Suppressor macrophage (primary cell): ENCODE measurements at places on chromosomes 3 and 15.

DNA sequence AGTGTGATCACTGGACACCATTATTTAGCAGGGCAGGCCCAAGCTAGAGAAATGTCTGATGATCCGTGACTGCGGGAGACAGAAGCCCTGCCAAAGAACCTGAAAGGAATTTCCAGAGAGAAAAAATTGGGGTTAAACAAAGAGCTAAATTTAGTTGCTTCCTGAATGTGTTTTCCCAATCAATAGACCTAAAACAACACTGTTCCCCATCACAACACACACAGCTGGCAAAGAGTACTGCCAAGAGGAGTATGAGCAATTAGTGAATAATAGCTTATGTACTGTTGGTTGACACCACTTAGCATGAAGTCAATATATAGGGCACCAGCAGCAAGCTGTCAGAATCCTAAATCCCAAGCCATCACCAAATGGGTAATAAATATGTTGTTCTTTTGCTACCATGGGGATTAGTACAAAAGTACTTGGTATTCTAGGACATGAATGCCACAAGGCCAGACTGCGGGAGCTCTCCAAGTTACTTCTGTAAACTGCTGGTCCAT lies 35.7 kb downstream of the CLK3 start:
- no peak for DNase-seq

DNA sequence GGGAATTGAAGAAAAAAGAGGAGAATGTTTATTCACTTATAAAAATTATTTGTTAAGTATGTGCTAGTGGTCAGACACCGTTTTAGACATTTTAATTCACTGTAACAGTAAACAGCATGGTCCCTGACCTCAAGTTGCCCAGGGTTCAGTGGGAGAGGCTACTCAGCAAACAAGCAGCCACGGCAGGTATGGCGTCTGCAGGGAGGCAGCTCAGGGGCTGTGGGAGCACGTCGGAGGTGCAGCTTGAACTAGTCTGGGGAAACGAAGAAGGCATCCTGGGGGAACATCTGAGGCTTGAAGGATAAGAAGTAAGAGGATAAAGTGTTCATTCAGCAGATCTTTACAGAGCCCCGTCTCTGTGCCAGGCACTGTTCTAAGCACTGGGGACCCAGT lies 66.0 kb downstream of the CRTC3 start:
- DNase-seq: no peak

DNA sequence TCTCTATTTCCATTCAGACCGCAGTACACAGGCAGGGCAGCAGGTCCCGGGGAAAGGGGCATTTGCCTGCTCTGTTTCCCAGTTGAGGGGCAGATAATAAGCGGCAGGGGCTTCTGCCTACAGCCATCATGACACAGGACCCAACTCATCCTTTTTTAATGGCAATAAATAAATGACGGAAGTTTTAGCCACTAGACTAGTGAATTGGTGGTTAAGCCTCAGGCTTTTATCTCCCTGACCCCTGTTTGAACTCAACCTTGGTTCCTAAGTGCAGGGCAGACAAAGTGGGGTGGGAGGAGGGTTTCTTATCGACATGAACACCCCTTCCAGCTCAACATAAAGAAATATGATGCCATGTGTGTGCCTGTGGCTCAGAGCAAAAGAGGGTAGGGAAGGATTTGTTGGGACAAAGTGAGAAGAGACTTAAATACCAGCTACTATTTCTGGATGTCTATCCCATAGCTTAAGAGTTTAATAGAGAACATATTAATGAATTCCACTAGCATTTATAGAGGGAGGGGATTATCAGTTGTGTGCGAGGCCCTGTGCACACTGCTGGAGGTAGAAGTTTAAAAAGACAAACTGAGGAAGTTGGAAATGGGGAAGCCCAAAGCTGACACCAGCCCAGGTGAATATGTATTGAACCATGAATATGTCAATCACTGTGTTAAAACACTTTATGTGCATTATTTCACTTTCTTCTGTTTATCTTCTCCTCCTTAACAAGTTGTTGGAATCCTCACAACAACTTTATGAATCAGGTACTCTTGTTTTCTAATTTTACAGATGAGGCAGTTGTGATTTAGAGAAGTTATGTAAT lies 939.4 kb downstream of the MCTP2 start:
- no peak for DNase-seq

DNA sequence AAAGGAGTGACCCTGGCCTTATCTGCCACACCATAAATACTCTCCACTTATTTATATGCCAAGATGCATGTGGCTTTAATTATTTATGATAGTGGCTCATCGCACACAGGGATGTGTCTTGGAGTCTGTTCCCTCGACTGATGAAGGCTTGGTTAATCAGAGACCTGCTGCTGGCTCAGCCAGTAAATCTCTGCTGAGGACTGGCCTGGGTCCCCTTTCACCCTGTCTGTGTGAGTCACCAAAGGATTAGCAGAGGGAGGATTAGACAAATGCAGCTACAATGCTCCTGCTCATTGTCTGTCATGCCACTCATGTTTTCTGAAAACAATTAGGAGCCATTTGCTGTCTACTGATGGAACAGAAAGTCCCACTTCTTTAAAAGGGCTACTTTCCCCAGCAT lies 226.8 kb downstream of the NTRK3 start:
- no peak for DNase-seq

DNA sequence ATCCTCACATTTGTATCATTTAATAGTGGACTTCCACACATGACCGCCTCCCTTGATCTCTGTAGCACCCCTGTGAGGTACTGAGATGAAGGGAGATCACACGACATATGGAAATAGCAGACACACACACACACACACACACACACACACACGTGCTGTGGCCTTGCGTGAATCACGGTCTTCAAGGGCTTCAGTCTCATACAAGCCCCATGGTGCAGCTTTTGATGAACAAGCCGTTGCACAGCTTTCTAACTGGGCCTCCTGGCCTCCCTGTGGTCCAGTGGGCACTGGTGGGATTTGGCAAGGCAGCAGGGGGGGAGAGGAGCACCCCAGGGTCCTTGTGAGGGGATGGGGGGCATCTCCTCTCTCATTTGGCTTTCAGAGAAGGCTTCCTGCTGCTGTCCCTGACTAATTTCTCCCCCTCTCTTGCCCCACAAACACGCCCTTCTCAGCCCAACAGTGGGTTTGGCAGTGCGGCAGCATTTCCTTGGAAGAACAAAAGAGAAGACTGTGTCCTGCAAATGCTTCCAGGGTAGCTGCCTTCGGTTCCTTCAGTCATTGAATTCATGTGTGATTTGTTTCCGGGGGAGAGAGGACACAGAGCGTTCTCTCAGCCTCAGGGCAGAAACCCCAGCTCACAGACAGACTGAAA lies 98.7 kb downstream of the SMAD6 start:
- DNase-seq: no peak

DNA sequence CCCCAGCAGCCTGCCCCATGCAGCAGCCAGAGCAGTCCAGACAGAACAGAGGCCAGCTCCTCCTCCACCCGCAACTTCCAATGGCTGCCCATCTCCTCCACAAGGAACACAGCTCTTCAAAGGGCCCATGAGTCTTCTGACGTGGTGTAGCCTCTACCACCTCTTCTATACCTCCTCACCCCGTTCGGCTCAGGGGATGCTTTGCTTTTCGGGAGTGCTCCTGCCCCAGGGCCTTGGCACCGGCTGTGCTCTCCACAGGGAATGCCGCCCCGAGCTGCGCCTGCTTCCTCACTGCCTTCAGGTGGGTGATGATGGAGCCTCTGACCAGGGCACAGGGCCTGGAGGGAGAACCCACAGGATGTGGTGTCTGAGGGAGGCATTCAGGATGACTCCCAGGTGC lies 14.6 kb downstream of the DNAJB8 start:
- no peak for DNase-seq

DNA sequence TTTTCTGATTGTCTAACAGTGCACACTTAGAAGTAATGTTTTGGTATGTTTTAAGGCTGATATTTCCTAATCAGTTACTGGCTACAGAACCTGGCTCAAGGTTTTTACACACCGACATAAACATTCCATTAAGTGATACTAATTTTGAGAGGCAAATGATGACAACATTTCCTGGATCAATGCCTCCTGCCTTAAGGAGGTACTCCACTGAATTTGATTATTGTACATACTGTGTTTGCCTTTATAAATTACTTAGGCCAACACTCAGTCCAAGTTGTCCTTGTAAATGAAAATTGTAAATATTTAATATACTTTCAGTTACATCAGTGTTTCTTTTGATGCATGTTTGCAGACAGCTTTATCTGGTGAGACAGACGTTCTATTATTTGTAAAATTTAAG lies 24.2 kb upstream of the LXN start:
- no peak for DNase-seq

GRCh38 chr3:171176244-171176933 lies 149.9 kb upstream of the SLC2A2 start:
- DNase-seq: peak; percentile 14

GRCh38 chr15:95594496-95594895 lies 736.0 kb upstream of the NR2F2 start:
- no peak for DNase-seq

- DNase-seq: no peak
Observed at GRCh38 chr3:14869917-14870782, 51.4 kb downstream of the FGD5 start.

- no peak for DNase-seq
Observed at GRCh38 chr3:23253214-23253613, 50.1 kb downstream of the UBE2E2 start.

DNA sequence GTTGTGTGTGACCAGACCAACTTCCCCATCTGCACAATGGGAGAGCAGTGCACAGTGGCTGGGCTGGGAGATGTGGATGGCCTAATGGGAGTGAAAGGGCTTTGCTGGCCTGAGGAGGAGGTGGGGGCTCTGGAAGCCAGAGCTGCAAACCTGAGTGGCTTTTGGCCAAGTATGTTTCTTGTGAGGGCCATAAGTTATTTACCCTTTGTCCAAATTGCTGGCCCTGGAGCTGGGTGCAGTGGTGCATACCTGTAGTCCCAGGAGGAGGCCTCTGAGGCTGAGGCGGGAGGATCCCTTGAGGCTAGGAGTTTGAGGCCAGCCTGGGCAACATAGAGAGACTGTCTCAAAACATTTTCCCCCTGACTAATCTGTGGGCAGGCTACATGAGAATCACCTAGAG lies 129.1 kb downstream of the WNT7A start:
- peak; percentile 28 for DNase-seq

GRCh38 chr3:170560717-170561382 lies 25.0 kb downstream of the SLC7A14 start:
- DNase-seq: no peak

GRCh38 chr3:45126730-45127129 lies 19.4 kb downstream of the CDCP1 start:
- DNase-seq: no peak

DNA sequence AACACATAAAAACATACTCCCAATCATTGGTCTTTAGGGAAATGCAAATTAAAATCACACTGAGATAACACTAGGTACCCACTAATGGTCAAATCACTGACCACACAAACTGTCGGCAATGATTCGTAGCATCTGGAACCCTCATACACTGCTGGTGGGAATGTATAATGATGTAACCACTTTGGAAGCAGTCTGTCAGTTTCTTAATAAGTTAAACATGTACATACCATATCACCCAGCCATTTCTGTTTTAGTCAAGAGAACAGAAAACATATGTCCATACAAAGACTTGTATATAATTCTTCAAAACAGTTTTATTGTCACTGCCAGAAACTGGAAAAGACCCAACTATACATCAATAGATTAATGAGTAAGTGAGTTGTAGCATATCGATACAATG lies 63.3 kb upstream of the LRRC3B start:
- DNase-seq: no peak
